ENCODE measurements at places on chromosomes 7 and 10. TPM values are rescaled to one million over a fixed set of nuclear protein-coding genes. Genes with fewer than 3 reads are reported as not detected.

DNA sequence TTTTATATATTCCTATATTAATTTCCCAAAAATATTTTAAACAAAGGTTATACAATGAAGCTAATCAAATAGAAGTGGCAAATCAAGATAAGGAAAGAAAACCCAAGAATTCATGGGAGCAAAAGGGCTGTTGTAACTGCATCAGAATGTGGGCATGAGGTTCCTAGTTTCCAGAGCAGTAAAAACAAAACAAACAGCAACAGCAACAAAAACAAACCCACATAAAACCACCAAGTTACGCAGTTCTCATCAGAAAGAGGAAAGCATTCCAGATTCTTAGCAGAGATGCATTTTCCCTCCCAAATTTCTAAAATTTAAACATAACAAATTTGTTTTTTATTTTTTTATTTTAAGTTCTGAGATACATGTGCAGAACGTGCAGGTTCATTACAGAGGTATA lies 34.8 kb upstream of the MSMB start:
- H3K27ac ChIP-seq = no peak overlapping the region
- H3K4me3 ChIP-seq = no peak overlapping the region
- no peaks in the 10 kb centered on the region for H3K4me1 ChIP-seq
- no peak for DNase-seq

DNA sequence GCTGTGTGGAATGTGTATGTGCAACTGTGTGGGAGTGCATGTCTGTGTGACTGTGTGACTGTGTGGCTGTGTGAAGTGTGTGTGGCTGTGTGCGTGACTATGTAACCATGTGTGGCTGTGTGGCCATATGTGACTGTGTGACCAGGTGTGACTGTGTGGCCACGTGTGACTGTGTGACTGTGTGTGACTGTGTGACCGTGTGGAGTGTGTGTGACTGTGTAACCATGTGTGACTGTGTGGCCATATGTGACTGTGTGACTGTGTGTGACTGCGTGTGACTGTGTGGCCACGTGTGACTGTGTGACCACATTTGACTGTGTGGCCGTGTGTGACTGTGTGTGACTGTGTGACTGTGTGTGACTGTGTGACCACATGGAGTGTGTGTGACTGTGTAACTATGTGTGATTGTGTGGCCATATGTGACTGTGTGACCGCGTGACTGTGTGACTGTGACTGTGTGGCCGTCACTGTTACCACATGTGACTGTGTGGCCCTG lies 502.9 kb downstream of the DNAJB6 start:
- H3K27ac ChIP-seq = peak overlapping the region; percentile 85
- peaks cover 48% of the 10 kb centered on the region for H3K4me1 ChIP-seq
- no peak for DNase-seq
- H3K27me3 ChIP-seq = no peaks in the 10 kb centered on the region
- H3K4me3 ChIP-seq = no peak overlapping the region

- no peaks in the 10 kb centered on the region for H3K4me1 ChIP-seq
- H3K27me3 ChIP-seq = no peaks in the 10 kb centered on the region
- no peak for DNase-seq
- no peak overlapping the region for H3K27ac ChIP-seq
- H3K4me3 ChIP-seq = no peak overlapping the region
Measured at GRCh38 chr10:86547296-86547695, 25.7 kb upstream of the WAPL start.

The FAM13C gene
- total RNA-seq = 3.1 TPM

DNA sequence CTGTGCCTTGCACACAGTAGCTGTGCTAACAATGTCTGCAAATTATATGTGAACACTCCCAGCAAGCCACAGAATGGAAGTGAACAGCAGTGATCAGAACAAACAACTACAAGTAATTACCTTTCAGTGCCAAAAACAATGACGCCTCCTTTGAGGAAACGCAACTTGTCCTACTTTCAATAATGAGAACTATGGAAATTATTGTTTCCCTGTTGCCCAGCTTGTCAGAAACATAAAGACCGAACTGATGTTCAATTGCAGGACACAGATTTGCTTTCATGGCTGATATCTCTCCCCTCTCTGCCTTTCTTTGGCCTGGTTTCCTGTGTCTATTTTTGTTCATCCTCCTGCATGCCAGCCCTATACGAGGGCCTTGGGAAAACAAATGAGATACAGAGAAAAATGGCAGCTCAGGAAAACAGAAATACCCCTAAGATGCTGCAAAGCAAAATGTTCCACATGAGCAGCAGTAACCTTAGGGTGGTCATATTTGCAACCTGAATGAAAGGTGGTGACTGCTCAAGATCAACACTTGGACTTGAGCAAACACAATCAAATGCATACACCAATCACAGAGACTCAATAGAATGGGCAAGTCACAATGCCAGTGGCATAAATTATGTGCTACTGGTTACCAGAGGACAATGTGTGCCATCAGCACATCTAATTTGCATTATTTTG lies 26.8 kb downstream of the COBL start:
- no peaks in the 10 kb centered on the region for H3K36me3 ChIP-seq
- DNase-seq = no peak
- H3K27ac ChIP-seq = no peak overlapping the region
- peaks cover 11% of the 10 kb centered on the region for H3K4me1 ChIP-seq
